ENCODE measurements at places on chromosomes 6 and 20.

DNA sequence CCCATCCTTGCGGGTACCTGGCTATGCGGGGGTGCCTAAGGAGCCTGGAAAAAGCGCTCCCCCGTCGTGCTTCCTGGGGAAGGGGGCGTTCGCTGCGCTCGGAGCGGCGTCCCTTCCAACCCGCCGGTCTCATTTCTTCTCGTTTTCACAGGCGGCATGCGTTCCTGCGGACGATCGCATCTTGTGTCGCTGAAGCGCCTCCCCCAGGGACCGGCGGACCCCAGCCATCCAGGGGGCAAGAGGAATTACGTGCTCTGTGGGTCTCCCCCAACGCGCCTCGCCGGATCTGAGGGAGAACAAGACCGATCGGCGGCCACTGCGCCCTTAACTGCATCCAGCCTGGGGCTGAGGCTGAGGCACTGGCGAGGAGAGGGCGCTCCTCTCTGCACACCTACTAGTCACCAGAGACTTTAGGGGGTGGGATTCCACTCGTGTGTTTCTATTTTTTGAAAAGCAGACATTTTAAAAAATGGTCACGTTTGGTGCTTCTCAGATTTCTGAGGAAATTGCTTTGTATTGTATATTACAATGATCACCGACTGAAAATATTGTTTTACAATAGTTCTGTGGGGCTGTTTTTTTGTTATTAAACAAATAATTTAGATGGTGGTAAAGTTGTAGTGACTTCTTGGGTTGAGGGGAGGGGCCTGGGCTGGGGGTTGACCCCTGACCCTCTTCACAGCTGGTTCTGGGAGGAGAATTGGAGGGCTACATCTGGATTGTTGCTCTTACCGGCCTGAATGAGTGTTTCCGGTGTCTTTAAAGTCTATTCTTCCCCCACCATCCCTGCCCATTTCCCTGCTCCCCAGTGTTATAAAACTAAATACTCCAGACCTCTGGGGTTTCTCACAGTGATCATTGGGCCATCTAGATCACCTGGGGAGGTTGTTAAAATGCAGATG, 1.1 kb downstream of the ID1 start:
- DNase-seq: no peak

GRCh38 chr6:89596484-89596883, 42.1 kb downstream of the LYRM2 start:
- no peak for DNase-seq

- DNase-seq: no peak
Measured at GRCh38 chr20:62571669-62572344, 70.5 kb upstream of the SLCO4A1 start.

DNA sequence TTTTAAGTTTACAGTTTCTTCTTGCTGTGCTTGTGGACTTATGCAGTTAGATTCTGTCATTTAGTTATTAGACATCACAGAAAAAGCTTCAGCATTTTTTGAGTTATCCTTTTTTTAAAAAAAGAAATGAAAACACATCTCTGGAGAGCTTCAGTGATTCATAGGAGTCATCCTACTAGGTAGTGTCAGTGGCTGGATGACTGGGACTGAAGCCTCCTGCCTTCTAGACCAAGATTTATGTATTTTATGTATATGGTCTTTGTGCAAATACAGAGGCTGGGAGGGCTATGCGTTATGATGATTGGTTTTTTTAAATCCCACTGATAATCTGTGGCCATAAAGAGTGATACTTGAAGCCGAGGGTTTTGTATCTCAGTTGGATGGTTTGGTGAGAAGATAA, 125.9 kb upstream of the JAG1 start:
- no peak for DNase-seq

GRCh38 chr6:19812512-19813119, 24.6 kb upstream of the ID4 start:
- no peak for DNase-seq
